ENCODE measurements at places on chromosomes 3 and 15.

GRCh38 chr15:48063411-48063985 is 57.3 kb upstream of the SLC24A5 start:
- DNase-seq: no peak

- DNase-seq: no peak
These were observed 117.9 kb upstream of the IL12A start for GRCh38 chr3:159870723-159871122.

GRCh38 chr3:115590873-115591272 is 32.4 kb upstream of the GAP43 start:
- DNase-seq: no peak

GRCh38 chr3:73404435-73404834 is 220.3 kb downstream of the PDZRN3 start:
- no peak for DNase-seq

GRCh38 chr3:90041995-90042394 is 934.6 kb downstream of the EPHA3 start:
- no peak for DNase-seq

DNA sequence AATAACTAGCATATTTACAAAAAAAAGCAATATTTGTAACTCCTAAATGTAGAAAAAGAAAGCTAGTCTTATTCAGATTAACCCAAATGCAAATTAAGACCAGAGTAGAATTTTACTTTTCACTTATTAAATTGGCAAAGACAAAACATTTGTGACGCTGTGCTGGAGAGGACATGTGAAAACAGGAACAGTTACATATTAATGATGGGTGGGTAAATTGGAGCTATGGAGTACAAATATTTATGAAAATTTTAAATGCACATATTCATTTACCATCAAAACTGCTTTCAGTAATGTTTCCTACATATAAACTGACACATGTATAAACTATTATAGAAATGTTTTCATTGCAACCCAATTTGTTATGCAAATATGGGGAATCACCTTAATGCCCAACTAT is 278.9 kb upstream of the POU1F1 start:
- no peak for DNase-seq

DNA sequence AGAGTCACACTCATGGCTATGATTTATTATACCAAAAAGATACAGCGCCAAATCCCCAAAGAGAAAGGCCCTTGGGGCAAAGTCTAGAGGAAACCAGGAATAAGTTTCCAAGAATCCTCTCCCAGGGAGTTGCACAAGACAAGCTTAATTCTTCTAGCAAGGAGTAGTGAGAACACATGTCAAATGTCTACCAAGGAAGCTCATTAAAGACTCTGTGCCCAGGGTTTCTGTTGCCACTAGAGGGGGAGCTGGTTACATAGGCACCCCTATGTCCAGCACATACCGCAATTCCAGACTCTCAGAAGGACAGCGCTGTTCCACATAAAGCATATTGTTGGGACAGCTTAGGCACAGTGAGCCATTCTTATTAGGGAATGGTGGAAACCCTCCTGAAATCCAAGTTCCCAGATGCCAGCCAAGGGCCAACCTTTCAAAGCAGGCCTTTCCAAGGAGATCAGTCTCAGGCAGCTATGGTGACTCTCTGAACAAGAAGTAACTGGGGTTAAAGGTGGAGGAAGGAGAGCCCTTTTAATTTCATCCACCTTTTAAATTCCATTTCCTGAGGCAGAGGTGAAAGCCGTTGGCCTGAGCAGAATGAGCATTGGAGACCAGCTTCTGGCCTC is 194.2 kb downstream of the UACA start:
- DNase-seq: no peak
